ENCODE measurements at places on chromosomes 4 and X. TPM values are rescaled to one million over a fixed set of nuclear protein-coding genes. Genes with fewer than 3 reads are reported as not detected.

PAGE1 gene
- total RNA-seq = not detected

PITX2 gene
- not detected for total RNA-seq

UGT2B11 gene
- total RNA-seq = not detected

RNF212 gene
- total RNA-seq = 3.3 TPM

EPGN gene
- not detected for total RNA-seq

TMEM271 gene
- not detected for total RNA-seq

SLC6A14 gene
- total RNA-seq = not detected

HTN1 gene
- not detected for total RNA-seq

SLC9B1 gene
- total RNA-seq = 1.0 TPM

PRRG3 gene
- not detected for total RNA-seq

HTRA3 gene
- total RNA-seq = not detected

COL4A5 gene
- total RNA-seq = not detected

LUZP4 gene
- not detected for total RNA-seq

TMEM35A gene
- not detected for total RNA-seq

PAGE5 gene
- total RNA-seq = not detected

KIAA0232 gene
- 14.7 TPM for total RNA-seq

IL2RG gene
- 231 TPM for total RNA-seq

SAGE1 gene
- total RNA-seq = not detected

KLHL34 gene
- total RNA-seq = 0.36 TPM

UCHL1 gene
- 6.2 TPM for total RNA-seq

PTCHD1 gene
- total RNA-seq = not detected

SSX1 gene
- total RNA-seq = not detected

HTR2C gene
- total RNA-seq = not detected

PRIMPOL gene
- total RNA-seq = 17.7 TPM

GPR173 gene
- total RNA-seq = 0.56 TPM

SRPX2 gene
- total RNA-seq = not detected

SHROOM2 gene
- total RNA-seq = not detected

CT55 gene
- total RNA-seq = not detected

NDNF gene
- total RNA-seq = 0.08 TPM

SSX2B gene
- not detected for total RNA-seq

CTSO gene
- total RNA-seq = 4.6 TPM

ATOH1 gene
- total RNA-seq = not detected

PHOX2B gene
- not detected for total RNA-seq

Data from activated naive CD8-positive, alpha-beta T cell treated with anti-CD3 and anti-CD28 coated beads for 36 hours (primary cell).